Activated CD4-positive, alpha-beta memory T cell treated with anti-CD3 and anti-CD28 coated beads, Interleukin-2, amount 10 ng/mL, durations not matched to agents 7 days and 5 days (primary cell): ENCODE measurements at places on chromosomes 3 and 15. TPM values are rescaled to one million over a fixed set of nuclear protein-coding genes. Genes with fewer than 3 reads are reported as not detected.

GRCh38 chr15:81194723-81195122, 2.0 kb upstream of the IL16 start:
- no peak overlapping the region for H3K27ac ChIP-seq
- DNase-seq = no peak
- H3K27me3 ChIP-seq = peaks cover 32% of the 10 kb centered on the region
- no peak overlapping the region for H3K4me3 ChIP-seq

DNA sequence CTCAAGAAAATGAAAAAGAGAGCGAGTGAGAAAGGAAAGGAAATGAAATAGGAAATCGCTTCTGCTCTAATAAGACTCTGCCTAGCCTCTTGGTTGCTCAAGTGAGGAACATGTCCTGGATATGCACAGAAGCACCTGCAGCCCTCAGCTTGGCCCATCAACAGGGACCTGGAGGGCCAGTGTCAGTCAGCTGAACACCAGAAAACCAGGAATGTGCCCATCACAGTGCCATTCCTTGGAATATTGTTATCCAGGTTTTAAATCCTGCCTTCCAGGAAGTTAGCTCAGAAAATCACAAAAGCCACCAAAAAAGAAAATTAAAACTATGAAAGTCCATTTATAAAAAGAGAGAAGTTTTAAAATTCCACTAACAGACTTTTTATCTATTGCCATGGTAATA, 173.4 kb upstream of the TPM1 start:
- no peak overlapping the region for H3K4me3 ChIP-seq
- no peak for DNase-seq
- H3K4me1 ChIP-seq = no peaks in the 10 kb centered on the region
- peaks cover 5% of the 10 kb centered on the region for H3K27me3 ChIP-seq

DNA sequence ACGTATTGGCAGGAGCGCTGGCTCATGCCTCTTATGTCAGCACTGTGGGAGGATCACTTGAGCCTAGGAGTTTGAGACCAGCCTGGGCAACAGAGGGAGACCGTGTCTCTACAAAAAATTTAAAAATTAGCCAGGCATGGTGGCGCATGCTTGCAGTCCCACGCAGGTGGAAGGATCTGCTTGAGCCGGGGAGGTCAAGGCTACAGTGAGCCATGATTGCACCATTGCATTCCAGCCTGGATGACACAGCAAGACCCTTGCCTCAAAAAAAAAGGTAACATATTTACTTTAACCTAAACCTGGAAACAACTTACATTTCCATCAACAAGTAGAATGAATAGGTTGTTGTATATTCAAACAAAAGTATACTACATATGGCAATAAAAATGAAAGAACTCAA, 78.1 kb downstream of the HERC2 start:
- H3K27ac ChIP-seq = no peak overlapping the region
- no peak overlapping the region for H3K4me3 ChIP-seq
- H3K36me3 ChIP-seq = peaks cover 55% of the 10 kb centered on the region
- no peak for DNase-seq

Gene MNS1
- total RNA-seq = not detected

Gene IQCH
- 0.78 TPM for total RNA-seq

GRCh38 chr3:89405593-89405992, 298.2 kb downstream of the EPHA3 start:
- H3K4me3 ChIP-seq = no peak overlapping the region
- H3K36me3 ChIP-seq = no peaks in the 10 kb centered on the region
- H3K4me1 ChIP-seq = no peaks in the 10 kb centered on the region
- no peak overlapping the region for H3K27ac ChIP-seq

DNA sequence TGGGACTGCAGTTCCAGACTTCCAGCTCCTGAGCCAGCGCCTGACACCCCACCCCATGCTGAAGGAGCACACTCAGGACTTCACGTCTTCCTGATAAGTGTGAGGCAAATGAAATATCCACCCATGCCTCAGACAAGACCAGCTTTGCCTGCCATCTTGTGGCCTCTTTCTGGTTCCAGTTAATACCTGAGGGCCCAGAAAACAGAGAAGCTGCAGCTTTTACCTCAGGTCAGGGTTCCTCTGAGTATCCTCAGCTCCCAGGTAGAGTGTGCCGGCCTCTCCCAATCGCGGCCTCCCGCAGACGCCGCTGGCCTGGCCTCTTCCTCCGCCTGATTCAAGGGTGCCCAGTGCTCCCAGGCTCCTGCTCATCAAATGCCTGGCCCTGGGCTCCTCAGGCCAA, 5.1 kb upstream of the KLHL6 start:
- peaks cover 40% of the 10 kb centered on the region for H3K4me1 ChIP-seq
- H3K36me3 ChIP-seq = peaks cover 3% of the 10 kb centered on the region
- H3K27me3 ChIP-seq = no peaks in the 10 kb centered on the region
- no peak overlapping the region for H3K27ac ChIP-seq

GRCh38 chr3:175593331-175593730, 734.2 kb downstream of the NAALADL2 start:
- no peaks in the 10 kb centered on the region for H3K4me1 ChIP-seq
- no peak overlapping the region for H3K27ac ChIP-seq
- no peak overlapping the region for H3K4me3 ChIP-seq

GRCh38 chr3:99873269-99874102, 55.8 kb downstream of the CMSS1 start:
- no peak for DNase-seq
- peaks cover 43% of the 10 kb centered on the region for H3K4me1 ChIP-seq
- no peak overlapping the region for H3K4me3 ChIP-seq
- no peaks in the 10 kb centered on the region for H3K36me3 ChIP-seq

Gene CD86
- total RNA-seq = 21.6 TPM

Gene EPHA3
- total RNA-seq = 0.05 TPM

Gene SH2D7
- total RNA-seq = not detected

DNA sequence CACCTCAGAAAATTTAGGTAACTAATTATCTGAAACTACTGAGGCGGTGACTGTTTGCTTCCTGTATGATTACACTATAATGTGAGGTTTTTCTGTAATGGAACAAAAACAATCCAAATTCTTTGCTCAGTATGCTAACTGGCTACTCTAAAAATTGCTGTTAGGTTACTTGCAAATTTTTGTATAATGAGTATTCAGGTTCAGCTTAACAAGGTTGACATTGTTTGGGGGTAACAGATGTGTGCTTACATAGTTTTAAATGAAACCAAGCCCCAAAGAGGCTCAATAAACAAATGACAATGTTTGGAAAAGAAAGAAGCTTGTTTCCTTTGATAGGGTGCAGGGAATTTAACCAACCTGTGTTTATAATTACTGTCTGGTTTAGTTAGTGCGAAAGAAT, 414.5 kb upstream of the MDFIC2 start:
- no peaks in the 10 kb centered on the region for H3K4me1 ChIP-seq
- H3K36me3 ChIP-seq = no peaks in the 10 kb centered on the region
- no peak for DNase-seq
- H3K27me3 ChIP-seq = peaks cover 3% of the 10 kb centered on the region

Gene SPATA12
- not detected for total RNA-seq

DNA sequence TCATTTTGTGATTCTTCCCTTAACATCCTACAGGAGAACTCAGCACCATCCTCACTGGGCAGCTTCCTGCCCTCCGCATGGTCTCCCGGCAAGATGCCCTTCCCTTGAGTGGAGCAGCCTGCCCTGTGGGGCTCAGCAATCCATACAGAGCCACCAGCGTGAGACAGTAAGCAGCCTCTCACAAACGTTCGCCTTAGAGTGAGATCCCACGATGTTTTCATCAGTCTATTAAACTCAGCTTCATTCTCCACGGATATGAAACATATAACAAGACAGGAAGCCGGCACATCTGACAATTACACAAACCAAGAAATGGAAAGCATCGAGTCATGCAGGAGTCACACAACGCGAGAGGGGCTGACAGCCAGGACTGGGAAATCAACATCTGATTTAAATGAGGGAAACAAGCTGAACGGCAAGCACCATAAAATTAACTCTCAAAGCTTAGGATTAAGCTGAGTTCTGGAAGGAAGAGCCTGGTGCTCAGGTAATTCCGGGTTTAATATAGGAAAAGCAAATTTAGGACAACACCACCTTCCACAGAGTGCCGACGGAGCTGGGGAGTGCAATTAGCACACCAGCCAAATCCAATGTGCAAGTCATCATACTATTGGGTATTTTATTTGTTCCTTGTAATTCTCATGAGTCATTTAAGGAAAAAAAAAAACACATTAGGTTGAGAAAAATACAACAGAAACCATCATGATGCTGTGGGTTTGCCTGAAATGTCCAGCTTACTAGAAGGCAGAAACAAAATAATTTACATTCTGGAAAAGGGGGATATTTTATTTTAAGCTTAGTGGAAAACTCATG, 272.0 kb downstream of the OCA2 start:
- H3K27me3 ChIP-seq = no peaks in the 10 kb centered on the region
- no peaks in the 10 kb centered on the region for H3K4me1 ChIP-seq
- H3K4me3 ChIP-seq = no peak overlapping the region
- DNase-seq = no peak
- H3K27ac ChIP-seq = no peak overlapping the region
- no peaks in the 10 kb centered on the region for H3K36me3 ChIP-seq

- H3K4me1 ChIP-seq = peaks cover 4% of the 10 kb centered on the region
- no peak overlapping the region for H3K4me3 ChIP-seq
- peaks cover 49% of the 10 kb centered on the region for H3K27me3 ChIP-seq
- no peaks in the 10 kb centered on the region for H3K36me3 ChIP-seq
- H3K27ac ChIP-seq = no peak overlapping the region
These were observed 140.8 kb downstream of the SMAD6 start for GRCh38 chr15:66842710-66843441.

GRCh38 chr15:20409247-20409646, 132.4 kb downstream of the GOLGA6L6 start:
- no peaks in the 10 kb centered on the region for H3K36me3 ChIP-seq
- H3K4me1 ChIP-seq = no peaks in the 10 kb centered on the region
- H3K27ac ChIP-seq = no peak overlapping the region
- H3K27me3 ChIP-seq = no peaks in the 10 kb centered on the region
- DNase-seq = no peak

DNA sequence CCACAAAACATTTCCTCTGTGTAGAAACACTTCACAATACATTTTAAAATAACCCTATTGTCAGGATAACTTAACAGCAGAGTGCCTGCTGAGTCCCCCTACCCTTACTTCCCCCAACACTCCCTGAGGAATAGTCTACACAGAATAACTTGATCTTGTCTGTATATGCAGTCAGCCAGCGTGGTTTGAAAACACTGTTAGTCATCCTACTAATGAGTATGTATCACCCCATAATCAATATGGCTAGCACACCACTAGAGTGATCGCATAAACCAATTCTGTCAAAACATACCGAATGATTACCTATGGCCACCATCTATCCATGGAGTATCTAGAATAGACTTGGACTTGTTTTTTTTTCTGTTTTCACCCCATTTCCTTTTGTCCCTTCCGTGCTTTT, 152.7 kb upstream of the NECTIN3 start:
- H3K27me3 ChIP-seq = no peaks in the 10 kb centered on the region
- no peak overlapping the region for H3K27ac ChIP-seq
- DNase-seq = no peak
- H3K36me3 ChIP-seq = no peaks in the 10 kb centered on the region
- H3K4me3 ChIP-seq = no peak overlapping the region

- no peaks in the 10 kb centered on the region for H3K36me3 ChIP-seq
- H3K4me1 ChIP-seq = no peaks in the 10 kb centered on the region
- no peak overlapping the region for H3K4me3 ChIP-seq
- peaks cover 26% of the 10 kb centered on the region for H3K27me3 ChIP-seq
These were observed 88.1 kb upstream of the ANKRD34C start for GRCh38 chr15:79194386-79194785.

- H3K4me1 ChIP-seq = no peaks in the 10 kb centered on the region
- H3K27ac ChIP-seq = no peak overlapping the region
These were observed 50.4 kb upstream of the ALCAM start for GRCh38 chr3:105316331-105316730.

DNA sequence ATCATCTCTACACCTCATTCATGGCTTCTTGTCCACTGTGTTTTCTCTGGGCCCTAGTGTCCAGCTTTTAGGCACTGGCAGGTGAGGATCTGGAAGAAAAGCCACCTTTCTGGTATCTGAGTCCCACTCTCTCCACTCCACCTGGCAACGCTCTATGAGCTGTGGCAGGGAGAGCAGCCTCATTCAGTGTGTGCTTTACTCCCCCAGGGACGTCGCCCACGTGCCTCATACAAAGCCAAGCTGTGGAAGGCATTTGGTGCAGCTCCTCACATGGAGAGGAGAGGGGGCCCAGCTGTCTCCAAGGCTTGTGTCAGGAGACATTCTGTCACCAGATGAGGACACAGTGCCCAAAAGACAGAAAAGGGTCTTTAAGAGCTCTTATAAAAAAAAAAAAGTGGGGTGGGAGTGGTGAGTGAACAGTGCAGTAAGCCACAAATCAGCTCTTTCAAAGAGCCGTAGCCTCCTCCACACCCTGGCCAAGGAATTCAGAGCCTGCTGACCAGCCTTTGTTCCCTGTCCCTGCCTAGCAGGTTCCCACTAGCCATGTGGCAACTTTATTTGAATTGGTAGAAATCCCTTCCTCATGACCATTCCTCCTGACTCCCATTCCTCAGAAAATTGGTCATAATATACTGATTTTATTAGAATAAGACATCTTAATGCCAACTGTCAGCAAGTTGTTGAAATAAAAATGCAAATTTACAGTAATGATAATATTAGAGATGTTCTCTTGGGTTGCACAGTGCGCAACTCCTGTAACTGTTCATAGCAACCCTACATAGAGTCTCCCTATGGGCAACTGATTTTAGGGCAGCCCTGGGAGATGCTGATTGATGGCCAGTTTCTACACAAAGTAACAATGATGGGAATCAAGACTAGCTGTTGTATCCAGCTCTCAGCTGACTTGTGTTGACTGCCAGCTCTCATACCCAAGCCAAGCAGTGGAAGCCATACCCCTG, 29.5 kb downstream of the GALNT15 start:
- H3K36me3 ChIP-seq = no peaks in the 10 kb centered on the region
- no peak overlapping the region for H3K4me3 ChIP-seq
- no peaks in the 10 kb centered on the region for H3K27me3 ChIP-seq
- no peak for DNase-seq

- peaks cover 57% of the 10 kb centered on the region for H3K4me1 ChIP-seq
- H3K36me3 ChIP-seq = no peaks in the 10 kb centered on the region
- no peak overlapping the region for H3K4me3 ChIP-seq
These were observed 485.2 kb upstream of the PROK2 start for GRCh38 chr3:72270072-72270681.

- H3K27ac ChIP-seq = no peak overlapping the region
- H3K36me3 ChIP-seq = peaks cover 10% of the 10 kb centered on the region
- H3K27me3 ChIP-seq = no peaks in the 10 kb centered on the region
- no peak overlapping the region for H3K4me3 ChIP-seq
- no peaks in the 10 kb centered on the region for H3K4me1 ChIP-seq
- DNase-seq = no peak
These were observed 39.3 kb downstream of the NKIRAS1 start for GRCh38 chr3:23877329-23877980.

Gene PAQR5
- total RNA-seq = not detected

Gene GOLGA8G
- not detected for total RNA-seq

GRCh38 chr3:71092665-71093064, 490.9 kb downstream of the FOXP1 start:
- H3K27ac ChIP-seq = no peak overlapping the region
- no peak overlapping the region for H3K4me3 ChIP-seq
- peaks cover 34% of the 10 kb centered on the region for H3K36me3 ChIP-seq

Gene CELSR3
- 8.0 TPM for total RNA-seq

Gene CLEC3B
- not detected for total RNA-seq

GRCh38 chr15:96038650-96039049, 291.9 kb upstream of the NR2F2 start:
- no peaks in the 10 kb centered on the region for H3K36me3 ChIP-seq
- no peak for DNase-seq
- H3K4me3 ChIP-seq = no peak overlapping the region
- H3K27ac ChIP-seq = no peak overlapping the region
